ENCODE measurements at places on chromosomes 4 and X.
A peak's percentile ranks its signal among the peaks of the same experiment; 100 is the strongest.

DNA sequence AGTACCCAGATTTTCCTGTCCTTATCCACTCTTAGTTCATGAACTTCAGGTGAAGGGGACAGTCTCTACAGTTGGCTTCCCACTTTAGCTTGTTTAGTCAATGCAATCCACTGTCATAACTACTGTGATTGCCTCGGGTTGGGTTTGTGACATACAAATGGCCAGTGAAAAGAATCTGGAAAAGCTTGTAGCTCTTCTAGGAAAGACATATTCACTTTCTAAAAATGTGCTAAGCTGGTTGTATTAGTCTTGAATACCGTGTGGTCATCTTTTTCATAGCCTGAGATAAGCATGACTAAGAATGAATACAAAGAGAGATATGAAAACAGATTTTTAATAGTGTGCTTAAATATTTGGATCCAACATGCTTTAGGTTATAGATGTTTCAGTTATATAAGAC, 1443.5 kb upstream of the IGFBP7 start:
- no peak for DNase-seq

GRCh38 chr4:118313098-118313497, 39.7 kb downstream of the PRSS12 start:
- DNase-seq = no peak

GRCh38 chr4:8155048-8155447, 3.6 kb downstream of the ABLIM2 start:
- no peak for DNase-seq

DNA sequence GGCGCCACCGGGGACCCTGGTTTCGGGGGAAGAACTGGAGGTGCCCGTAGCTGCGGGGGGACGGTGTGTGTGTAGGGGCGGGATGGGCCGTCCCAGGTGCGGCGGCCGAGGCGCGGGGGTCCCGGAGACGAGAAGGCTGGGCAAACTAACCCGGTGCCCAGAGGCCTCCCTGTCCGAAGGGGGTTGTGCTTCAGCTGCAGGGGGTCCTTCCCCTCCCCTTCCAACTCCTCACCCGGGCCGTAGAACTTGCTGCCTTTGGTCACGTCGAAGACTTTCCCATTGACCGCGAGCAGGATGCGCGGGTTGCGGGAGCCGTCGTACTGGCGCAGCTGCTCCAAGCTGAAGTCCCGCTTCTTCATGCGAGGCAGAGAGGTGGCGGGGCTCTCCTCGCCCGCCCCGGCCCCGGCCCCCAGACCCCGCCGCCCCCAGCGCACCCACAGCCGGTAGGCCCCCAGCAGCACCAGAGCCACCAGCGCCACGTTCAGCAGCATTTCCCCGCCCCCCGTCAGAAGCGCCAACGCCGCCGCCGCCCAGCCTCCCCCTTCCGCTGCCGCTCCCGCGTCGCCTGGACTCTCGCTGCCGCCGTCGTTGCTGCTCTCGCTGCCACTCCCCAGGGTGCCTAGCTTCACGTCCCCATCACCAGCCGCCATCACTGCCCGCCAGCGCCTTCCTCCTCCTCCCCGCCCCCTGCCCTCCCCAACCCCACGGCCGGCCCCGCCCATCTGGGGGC, at the start of gene PGRMC2:
TSS of gene PGRMC2 (minus strand) at position 673 of the 730 bp plus-strand sequence. CDS start at position 650, 23 bp downstream.
- DNase-seq = peak; percentile 1

DNA sequence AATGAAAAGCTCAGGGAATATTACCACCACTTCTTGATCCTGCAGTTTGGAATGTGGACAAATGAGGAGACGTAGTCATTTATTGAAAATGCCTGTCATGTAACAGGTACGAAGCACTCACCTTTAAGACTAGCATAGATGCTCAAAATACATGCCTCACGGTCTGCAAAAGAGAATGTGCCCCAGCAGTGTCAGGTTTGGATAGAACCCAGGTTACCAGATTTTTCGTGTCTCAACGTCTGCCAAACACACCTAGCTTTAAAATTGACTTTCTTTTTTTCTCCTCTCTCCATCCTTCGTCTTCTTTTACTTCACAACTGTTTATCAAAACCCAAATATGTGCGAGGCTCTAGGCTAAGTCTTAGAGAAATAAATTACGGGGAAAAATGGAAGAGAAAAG, 606.8 kb upstream of the ATOH1 start:
- no peak for DNase-seq

DNA sequence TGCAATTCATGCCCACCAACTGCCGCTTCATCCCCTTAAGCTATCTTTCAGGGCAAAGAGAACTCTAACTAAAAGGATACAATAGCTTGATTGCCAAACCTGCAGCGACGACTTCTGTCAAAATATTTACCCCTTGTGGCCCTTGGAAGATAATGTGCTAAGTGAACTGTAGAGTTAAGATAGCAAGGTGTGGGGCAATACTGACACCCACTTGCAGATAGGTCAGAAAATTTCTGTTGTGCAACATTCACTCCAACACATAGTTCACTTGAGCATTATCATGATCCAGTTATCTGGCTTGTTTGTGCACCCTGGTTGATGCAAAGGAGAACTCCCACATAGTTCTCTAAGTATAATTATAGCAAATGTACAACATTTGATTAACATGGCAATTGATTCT, 55.6 kb downstream of the RHOXF2B start:
- no peak for DNase-seq

DNA sequence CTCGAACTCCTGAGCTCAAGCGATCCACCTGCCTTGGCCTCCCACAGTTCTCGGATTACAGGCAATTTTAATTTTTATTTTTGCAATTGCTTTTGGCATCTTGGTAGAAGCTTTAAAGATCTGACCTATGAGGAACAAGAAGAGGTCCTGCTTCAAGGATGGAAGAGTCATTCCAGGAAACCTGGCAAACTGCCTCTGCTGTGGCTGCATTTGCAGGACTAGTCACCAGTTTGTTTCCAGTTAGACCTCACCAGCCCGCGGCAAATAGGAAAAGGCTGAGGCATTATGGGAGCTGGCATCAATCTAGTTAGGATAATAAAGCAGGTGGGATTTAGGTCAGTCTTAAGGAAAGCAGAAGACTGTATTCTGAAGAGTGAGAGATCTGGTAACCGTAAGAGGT, 51.9 kb upstream of the LAS1L start:
- DNase-seq = no peak

- no peak for DNase-seq
Measured at GRCh38 chrX:276581-277201, 4.5 kb upstream of the PLCXD1 start.

GRCh38 chrX:10618961-10619360, 1.4 kb downstream of the MID1 start:
- no peak for DNase-seq

GRCh38 chrX:13128104-13128503, 83.7 kb upstream of the FAM9C start:
- no peak for DNase-seq

- DNase-seq = no peak
Measured at GRCh38 chr4:76830964-76831703, 66.8 kb downstream of the SOWAHB start.

- DNase-seq = no peak
Measured at GRCh38 chr4:186400676-186401075, 134.7 kb downstream of the F11 start.

GRCh38 chr4:165151734-165152133, 39.1 kb upstream of the TMEM192 start:
- DNase-seq = no peak

GRCh38 chrX:34880656-34881055, 61.9 kb upstream of the FAM47B start:
- DNase-seq = no peak

- no peak for DNase-seq
Measured at GRCh38 chr4:68076194-68076593, 53.5 kb downstream of the TMPRSS11F start.

- DNase-seq = peak; percentile 10
Measured at GRCh38 chrX:30713061-30713525, 59.9 kb downstream of the GK start.

DNA sequence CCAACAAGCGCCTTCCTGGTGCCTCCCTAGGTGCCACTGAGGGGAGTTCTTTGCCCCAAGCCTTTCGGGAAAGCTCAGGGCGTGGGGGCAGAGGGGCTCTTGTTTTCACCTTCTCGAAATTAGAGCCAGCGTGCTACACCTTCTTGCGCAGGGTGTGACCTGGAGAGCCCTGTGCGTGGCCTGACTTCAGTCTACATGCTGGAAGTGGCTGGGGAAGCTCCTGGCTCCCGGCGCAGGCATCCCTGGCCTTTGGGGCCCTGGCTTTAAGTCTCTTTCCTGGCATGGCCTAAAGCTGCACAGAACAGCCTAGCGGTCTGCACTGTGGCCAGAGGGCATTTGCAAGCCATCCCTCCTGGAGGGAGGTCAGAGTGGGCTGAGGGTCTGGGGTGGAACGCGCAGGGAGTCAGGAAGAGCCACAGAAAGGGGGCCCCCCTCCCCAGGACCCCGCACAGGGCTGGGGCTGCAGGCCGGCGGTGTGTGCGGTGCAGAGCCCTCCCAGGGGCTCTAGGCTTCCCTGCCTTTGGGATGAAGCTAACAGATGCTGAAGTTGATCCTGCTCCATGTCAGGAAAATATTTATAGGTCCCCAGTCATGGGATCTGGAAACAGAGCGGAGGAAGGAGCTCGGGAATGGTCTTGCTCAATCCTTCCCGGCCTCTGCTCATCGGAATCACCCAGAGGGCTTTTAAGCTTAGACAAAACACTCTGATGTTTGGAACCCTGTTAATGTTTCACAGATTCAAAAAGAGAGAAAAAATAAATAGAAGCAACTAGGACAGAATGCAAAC, 781 bp upstream of the SPON2 start:
- DNase-seq = no peak

- no peak for DNase-seq
Measured at GRCh38 chrX:152738560-152738959, 5.0 kb downstream of the MAGEA12 start.

GRCh38 chrX:134460862-134461220, 876 bp downstream of the HPRT1 start:
- no peak for DNase-seq

GRCh38 chr4:2241410-2242353, at the start of the genes HAUS3 and POLN:
TSS of gene HAUS3 (minus strand) at chr4:2242121. CDS start at chr4:2240946, 1,175 bp downstream.
TSS of gene POLN (minus strand) at chr4:2242121. CDS start at chr4:2229231, 12,890 bp downstream.
- peak; percentile 98 for DNase-seq

DNA sequence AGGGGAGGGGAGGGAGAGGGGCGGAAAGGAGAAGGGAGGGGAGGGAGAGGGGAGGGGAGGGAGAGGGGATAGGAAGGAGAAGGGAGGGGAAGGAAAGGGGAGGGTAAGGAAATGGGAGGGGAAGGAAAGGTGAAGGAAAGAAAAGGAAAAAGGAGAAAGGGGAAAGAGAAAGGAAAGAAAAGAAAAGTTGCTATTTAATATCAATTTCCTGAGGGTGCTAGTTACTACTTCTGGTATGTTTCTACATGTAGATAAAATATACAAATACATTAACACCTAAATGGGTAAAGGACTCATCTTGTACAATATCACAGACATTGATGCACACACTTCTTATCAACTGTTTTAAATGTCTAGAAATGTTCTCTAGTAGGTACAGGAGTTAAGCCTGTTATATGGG, 22.6 kb downstream of the ANXA5 start:
- no peak for DNase-seq

DNA sequence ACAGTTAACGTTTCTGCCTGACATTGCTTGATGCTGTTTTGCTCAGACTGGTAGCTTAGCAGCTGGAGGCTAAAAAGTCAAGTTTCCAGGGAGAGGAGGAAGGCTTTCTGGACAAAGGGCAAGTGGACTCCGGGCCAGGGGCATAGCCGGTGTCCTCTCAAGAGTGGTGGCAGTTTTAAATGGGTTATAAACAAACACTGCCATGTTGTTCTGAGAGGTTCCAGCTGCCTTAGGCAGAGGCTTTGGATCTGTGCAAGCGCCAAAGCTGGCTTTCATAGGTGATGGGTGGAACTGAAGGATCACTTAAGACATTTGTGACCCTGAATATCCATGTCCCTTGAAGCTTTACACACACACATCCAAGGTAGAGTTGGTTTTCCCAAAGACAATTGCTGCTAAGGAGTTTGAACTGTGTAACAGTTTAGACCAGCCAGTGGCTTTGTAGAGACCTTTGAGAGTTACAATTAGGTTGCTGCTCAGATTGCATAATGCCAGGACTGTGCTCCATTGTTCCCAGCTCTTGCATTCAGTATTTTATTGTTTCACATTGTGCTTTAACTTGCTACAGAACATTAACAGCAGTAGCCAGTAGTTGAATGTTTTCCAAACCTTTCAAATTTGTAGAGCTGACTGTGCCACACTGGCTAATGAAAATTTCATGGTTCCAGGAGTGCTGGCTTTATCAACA, 54.1 kb upstream of the AP1S2 start:
- no peak for DNase-seq

DNA sequence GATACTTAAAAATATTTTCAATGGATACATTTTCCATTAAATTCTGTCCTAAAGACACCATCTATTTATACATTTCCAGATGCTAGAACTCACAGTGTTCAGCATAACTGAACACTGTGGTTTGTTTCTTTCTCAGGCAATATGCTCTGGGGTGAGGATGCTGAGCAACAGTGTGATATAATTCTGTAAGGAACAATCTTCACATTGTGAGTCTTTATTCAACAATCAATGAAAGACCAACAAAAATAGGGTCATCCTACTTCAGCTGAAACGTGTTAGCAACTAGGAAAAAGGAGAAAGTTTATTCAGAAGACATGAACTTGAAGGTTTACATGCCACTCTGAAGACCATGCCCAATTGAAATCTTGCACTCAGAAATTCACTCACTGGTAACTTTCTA, 284.8 kb downstream of the UNC5C start:
- no peak for DNase-seq

- no peak for DNase-seq
Measured at GRCh38 chrX:97850911-97851310, 967.2 kb downstream of the RPA4 start.

DNA sequence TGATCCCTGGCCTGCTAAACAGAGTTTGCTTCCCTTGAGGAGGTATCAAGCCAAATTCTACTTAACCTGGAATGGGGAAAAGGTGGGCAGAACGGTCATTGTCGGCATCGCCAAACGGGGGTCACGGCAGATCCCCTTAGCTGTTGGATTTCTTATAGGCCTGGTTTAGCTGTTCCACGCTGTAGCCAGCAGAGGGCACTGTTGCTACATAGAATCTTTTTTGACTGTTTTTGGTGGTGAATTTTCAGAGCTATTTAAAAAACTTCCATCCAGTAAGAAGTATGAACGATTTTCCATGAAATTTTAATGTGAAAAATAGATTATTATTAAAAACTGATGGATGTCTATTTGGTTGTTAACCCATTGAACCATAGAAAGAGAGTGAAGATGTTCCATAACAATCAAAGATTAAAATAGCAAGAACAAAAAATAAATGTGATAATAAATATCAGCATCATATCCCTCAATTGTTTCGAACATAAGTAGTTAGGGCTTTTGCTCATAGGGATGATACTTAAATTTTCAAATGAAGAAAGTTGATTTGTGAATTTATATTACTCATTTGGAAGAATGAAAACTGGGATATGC, 56.6 kb downstream of the LINC00632 start:
- DNase-seq = peak; percentile 26

DNA sequence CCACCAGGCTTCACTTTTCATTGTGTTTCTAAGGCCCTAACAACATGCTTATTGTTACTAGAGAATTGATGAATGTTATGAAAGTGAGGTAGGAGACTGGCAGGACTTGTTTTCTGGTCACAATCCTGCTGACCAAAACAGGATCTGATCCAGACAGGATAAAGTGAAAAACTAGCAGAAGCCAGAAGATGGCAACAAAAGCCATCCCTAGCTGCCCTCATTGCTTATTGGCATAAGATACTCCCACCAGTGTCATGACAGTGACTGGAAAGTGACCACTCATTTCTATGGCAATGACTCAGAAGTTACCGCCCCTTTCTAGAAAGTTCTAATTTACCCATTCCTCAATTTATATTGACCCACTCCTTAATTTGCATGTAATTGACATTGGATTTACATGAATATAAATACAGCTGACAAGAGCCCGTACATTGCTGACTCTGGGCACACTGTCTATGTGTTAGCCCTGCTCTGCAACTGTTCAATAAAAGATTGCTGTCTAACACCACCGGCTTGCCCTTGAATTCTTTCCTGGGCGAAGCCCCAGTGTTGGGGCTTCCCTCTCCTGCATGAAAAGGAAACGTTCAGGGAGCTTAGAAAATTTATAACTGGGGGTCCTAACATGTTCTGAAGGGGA, 30.0 kb upstream of the FGG start:
- DNase-seq = no peak

Data from stimulated activated CD8-positive, alpha-beta memory T cell treated with anti-CD3 and anti-CD28 coated beads, Interleukin-4, amount 100 ng/mL, for 24 hours (primary cell).